Right atrium auricular region (tissue), 2 donors: ENCODE measurements at places on chromosomes 11 and 22.

DNA sequence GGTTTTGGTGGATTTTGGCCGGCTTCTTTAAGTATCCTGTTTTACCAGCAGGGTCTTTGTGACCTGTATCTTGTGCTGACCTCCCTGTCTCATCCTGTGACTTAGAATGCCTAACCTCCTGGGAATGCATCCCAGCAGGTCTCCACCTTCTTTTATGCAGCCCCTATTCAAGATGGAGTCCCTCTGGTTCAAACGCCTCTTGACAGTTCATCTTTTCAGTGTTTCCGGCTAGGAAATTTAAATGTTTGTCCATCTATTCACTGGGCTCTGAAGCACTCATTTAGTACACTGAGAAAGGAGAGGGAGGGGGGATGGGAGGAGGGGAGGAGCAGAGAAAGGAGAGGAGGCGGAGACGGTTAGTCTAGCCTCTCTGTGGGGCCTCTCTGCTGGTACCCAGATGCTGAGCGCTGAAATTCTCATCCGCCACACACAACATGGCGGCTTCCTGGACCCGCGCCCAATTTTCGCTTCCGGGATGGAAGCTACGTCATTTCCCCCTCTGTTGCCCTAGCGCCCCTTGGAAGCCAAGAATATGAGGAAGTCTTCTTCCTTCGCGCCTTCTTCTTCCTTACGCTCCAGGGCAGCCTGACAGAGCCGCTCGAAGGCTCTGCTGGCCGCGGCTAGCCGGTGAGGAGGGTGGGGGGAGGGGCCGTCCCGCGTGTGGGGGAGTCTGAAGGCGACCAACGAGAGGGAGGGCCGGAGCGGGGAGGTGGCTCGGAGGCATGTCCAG lies 69.0 kb upstream of the SYT13 start:
- DNase-seq, result peak; percentile 88

DNA sequence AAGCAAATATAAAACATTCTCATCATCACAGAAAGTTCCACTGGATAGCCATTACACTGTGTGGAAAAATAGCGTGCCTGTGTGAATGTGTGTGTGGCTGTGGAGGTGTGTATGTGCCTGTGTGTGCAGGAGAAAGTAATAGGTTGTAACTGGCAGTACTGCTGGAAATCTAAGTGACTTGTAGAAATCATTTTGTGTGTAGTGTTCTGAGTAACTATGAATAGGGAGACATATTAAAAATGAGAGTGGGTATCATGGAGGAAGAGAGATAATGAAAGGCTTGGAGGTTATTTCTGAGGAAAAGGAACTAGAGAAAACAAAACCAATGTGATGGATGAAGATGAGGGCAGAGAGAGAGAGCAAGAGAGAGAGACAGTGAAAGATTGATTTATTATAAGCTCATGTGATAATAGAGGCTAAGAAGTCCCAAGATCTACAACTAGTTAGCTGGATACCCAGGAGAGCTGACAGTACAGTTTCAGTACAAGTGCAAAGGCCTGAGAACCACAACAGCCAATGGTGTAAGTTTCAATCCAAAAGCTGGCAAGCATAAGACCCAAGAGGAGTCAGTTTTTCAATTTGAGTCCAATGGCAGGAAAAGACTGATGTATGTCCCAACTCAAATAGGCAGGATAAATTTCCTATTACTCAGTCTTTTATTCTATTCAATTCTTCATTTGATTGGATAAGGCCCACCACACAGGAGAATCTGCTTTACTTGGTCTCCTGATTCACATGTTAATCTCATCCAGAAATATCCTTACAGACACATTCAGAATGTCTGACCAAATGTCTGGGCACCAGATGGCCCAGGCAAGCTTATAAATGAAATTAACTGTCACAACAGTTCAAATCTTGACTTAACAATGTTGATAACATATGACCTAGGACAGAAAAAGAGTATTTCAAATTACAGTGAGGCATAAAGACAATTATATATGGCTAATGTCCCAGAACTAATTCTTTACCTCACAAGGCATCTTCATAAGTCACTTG lies 14.9 kb downstream of the KBTBD3 start:
- DNase-seq, result no peak

- DNase-seq, result no peak
These were observed 48.4 kb downstream of the ELP4 start for GRCh38 chr11:31558001-31558400.

GRCh38 chr11:79396674-79397073 lies 44.2 kb downstream of the TENM4 start:
- DNase-seq, result no peak

GRCh38 chr22:37492428-37493344 lies 6.5 kb upstream of the MFNG start:
- no peak for DNase-seq

DNA sequence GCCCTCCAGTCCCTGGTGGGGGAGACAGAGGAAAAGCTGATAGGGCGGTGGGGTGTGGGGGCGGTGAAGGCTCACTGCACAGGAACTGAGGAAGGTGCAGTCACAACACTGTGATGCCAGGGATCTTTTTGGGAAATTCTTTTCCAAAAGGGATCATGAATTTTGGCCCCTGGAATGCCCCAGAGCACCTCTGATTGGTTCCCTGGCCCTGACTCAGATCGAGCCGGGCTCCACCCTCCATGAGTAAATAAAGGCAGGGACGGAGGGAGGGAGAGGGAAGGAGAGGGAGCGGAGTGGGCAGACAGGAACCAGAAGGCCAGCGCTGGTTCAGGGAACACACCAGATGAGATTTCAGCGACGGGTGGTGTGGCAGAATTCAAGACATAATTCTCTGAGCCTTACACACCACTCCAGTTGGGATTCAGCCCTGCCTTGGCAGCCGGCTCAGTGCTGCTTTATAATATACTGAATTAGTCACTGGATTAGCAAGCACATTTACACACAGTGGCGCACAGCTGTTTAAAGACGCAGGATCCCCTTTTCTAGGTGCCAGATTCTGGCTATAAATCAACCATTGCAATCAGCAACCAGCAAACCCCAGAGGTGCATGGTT lies 80.3 kb downstream of the ETS1 start:
- DNase-seq, result peak; percentile 96

GRCh38 chr11:35855671-35856070 lies 88.2 kb upstream of the LDLRAD3 start:
- DNase-seq, result no peak

- DNase-seq, result no peak
These were observed 5.5 kb downstream of the RAB36 start for GRCh38 chr22:23150762-23151161.

- DNase-seq, result no peak
These were observed 8.6 kb upstream of the TPP1 start for GRCh38 chr11:6627762-6628241.

GRCh38 chr22:48734961-48735360 lies 1092.7 kb downstream of the BRD1 start:
- DNase-seq, result no peak

DNA sequence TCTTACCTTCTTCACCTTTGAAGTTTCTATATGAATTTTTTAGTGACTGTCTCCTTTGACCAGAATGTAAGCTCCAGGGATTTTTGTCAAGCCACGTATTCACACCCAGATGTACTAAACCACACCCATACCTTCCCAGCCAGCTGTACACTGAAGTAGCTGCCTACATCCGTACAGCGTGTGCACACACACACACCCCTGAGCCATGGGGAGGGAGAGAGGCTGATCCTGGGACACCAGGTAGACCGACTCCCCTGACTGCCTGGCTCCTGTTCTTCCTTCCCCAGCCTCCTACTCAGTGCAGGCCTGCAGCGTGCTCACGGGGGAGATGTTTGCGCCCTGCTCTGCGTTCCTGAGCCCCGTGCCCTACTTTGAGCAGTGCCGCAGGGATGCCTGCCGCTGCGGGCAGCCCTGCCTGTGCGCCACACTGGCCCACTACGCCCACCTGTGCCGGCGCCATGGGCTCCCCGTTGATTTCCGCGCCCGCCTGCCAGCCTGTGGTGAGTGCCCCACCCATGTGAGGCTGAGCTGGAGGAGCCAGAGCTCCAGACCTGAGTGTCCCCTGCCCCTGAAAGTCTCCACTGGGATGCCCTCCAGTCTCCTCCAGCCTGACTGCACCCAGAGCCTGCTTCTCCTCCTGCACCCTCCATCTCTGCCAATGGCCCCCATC lies 25.9 kb downstream of the OTOG start:
- DNase-seq, result no peak

DNA sequence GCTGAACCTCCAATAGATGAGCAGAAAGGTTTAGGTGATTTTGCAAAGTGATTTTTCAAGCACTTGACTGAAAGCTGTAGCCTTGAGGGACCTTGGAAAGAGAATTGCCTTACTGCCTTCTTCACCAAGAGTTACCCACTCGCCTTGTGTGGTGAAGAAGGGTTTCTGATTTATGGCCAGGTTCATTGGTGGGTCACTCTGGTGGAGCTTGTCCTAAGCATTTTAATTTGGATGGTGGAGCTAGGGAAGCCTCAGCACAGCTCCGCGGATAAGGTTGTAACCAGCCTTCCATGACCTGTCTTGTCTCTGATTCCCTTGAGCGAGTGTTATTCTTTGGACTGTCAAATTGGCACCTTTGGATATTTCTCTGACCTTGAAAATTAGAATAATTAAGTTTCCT lies 226.4 kb downstream of the FAT3 start:
- no peak for DNase-seq

DNA sequence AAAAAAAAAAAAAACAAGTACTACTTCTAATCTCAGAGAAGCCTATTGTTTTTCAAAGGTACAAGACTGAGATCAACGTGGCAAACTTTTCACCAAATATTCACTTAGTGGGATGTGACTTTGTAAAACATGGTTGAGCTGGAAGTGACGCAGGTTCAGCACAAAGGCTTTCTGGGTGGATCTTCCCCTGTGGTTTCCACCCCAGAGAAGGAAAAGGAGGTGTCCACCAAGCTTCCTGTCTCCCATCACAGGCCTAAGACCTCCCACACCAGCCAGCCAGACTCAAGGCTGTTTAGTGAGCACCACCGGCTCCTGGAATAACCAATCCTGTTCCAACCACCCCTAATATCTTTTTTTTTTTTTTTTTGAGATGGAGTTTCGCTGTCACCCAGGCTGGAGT lies 5.7 kb downstream of the TMEM184B start:
- peak; percentile 83 for DNase-seq

DNA sequence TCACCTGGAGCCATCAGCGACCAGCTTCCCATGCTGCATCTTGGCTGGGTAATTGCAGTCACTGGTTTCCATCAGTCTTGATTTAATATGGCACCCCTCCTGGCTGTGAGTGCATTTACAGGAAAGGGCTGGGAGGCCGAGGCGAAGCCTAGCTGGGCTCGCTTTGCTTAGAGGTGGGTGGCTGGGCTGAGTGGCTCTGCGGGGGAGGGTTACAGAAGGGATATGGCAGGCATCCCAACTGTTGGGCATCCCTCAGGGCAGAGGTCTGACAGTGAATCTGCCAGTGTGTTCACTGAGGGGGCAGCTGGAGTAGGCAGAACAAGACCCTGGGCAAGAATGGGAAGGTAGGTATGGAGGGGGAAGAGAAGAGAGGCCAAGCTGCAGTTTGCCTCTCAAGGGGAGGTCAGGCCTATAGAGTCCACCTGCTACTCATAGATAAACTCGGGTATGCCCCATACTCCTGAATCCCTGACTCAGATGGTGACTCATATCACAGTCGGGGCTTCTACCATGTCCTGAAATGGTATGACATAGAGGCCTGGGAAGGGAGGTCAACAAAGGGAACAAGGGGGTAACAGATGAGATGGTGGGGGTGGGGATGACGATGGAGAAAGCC lies 77.5 kb upstream of the PHOX2A start:
- DNase-seq, result no peak

- DNase-seq, result no peak
These were observed 120.4 kb upstream of the GRIA4 start for GRCh38 chr11:105489446-105489845.

DNA sequence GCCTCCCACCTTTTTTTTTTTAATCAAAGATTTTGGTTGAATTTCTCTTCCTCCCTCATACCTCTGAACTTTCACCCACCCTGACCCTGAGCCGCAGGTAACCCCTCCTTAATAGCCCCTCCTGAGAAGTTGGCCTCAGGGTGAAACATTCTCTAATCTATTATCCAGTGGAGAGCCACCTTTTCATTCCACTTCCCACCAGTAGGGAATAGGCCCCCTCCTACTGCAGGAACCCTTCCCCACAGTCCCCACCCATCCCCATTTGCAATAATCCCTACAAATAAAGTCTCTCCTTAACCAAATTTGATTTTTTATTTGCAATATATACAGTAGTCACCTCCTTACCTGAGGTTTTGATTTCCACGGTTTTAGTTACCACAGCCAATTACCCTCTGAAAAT lies 2.1 kb upstream of the SLC35F2 start:
- no peak for DNase-seq

- DNase-seq, result no peak
These were observed 8.9 kb downstream of the SDF2L1 start for GRCh38 chr22:21650823-21651520.

DNA sequence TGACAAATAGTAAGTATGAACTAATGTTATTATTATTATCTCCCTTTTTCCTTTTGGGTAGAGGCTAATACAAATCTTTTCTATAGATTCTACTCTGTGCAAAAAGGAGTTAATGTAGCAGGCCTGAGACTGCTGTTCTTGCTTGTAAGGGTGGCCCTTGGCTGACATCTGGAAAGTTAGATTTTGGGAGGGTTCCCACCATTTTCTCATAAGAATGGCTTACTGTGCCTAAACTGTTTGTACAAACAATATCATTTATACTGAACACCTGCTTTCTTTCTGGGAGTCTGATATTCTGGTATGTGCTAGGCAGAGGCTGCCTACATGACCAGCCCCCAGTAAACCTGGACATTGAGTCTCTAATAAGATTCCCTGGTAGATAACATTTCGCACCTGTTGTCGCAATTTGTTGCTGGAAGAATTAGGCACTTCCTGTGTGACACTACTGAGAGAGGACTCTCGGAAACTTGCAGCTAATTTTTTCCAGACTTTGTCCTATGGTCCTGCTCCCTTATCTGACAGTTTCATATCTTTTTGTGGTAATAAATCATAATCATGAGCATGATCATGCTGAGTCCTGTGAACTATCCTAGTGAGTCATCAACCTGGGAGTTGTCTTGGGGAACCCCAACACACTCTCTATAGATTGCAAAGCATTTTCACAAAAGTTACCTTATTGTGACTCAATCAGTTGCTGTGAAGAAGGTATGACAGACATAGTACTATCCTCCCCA lies 257.7 kb upstream of the CCDC90B start:
- DNase-seq, result no peak

DNA sequence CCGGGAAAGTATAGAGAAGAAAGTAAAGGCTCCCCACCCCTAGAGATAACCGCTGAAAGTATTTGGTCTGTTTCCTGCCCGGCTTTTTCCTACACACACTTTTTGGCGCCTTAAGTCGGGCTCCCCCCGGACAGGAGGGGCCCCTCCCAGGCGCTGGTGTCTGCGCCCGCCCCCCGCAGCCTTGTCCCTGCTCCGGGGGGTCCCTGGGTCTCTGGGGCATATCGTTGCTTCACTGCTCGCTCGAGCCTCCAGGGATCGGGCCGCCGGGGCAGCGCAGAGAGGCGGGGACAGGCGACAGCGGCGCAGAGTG lies 928 bp upstream of the CRACR2B start:
- DNase-seq, result no peak

- no peak for DNase-seq
These were observed 35.4 kb upstream of the CD44 start for GRCh38 chr11:35103366-35104208.

DNA sequence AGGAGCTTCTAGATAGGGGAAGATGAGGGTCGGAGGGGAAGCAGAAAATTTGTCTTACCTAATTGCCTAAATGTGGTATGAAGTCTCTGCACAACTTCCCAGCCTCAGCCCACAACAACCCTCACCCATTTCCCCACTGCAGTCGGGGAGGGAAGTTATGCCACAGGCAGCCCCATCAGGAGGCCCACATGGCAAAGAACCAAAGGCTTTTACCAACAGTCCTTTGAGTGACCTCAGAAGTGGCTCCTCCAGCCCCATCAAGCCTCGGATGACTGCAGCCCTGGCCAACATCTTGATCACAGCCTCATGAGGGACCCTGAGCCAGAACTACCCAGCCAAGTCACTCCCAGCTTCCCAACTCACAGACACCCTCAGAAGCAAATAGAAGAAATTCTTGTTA lies 54.8 kb downstream of the CHST1 start:
- no peak for DNase-seq
